ENCODE measurements at places on chromosomes 2 and 18. TPM values are rescaled to one million over a fixed set of nuclear protein-coding genes. Genes with fewer than 3 reads are reported as not detected.

Gene C18orf54
- total RNA-seq: 7.6 TPM

Gene HOXD3
- 1.6 TPM for total RNA-seq

Gene MC5R
- 0.49 TPM for total RNA-seq

Gene SLC5A7
- total RNA-seq: not detected

Gene RAB6C
- not detected for total RNA-seq

Gene FOSL2
- 44.8 TPM for total RNA-seq

Gene SNRNP27
- 89.3 TPM for total RNA-seq

Gene RPRM
- total RNA-seq: not detected

Gene SGPP2
- total RNA-seq: 0.10 TPM

Gene MBD2
- total RNA-seq: 17.0 TPM

Gene CYBRD1
- 139 TPM for total RNA-seq

Gene SRD5A2
- total RNA-seq: not detected

Gene DTYMK
- total RNA-seq: 155 TPM

Gene CCDC68
- 0.29 TPM for total RNA-seq

Gene C2orf69
- total RNA-seq: 22.6 TPM

Gene DYSF
- total RNA-seq: 1.2 TPM

Gene SERPINB10
- 0.60 TPM for total RNA-seq

Gene DYNC1I2
- total RNA-seq: 178 TPM

Gene COL4A4
- total RNA-seq: 1.4 TPM

Gene GREB1
- 0.78 TPM for total RNA-seq

Gene MYOM1
- 0.10 TPM for total RNA-seq

Measured in RPMI7951 (cell line).